Stimulated activated CD4-positive, alpha-beta T cell treated with anti-CD3 and anti-CD28 coated beads, TNF-alpha, amount 100 ng/mL, for 24 hours (primary cell): ENCODE measurements at places on chromosomes 2 and 18.
A peak's percentile ranks its signal among the peaks of the same experiment; 100 is the strongest.

GRCh38 chr18:45664824-45665763, 49.8 kb downstream of the SLC14A2 start:
- peak; percentile 49 for DNase-seq

DNA sequence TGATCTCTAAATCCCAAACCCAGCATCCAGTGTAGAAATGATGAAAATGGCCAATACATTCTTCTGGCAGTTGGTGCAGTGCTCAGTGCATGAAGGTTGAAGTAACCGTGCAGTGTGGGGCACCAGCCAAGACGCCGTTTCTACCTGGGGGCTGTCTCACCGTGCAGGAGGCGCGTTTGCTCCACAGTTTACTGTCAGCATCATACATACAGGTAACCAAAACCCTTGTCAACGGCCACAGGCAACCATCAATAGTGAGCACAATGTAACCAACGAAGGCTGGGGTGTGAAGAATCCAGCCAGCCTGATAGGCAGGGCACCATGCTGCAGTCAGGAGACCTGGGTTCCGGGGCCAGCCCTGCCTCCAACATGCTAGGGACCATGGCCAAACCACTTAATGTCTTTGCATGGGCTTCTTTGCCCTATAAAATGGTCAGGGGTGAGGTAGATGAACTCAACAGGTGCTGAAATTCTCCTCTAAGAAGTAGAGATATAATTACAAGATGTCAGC, 127.5 kb upstream of the ID2 start:
- no peak for DNase-seq

- DNase-seq = no peak
These were observed 87.4 kb upstream of the CAPN13 start for GRCh38 chr2:30894498-30895119.

- DNase-seq = no peak
These were observed 476.4 kb upstream of the SPHKAP start for GRCh38 chr2:228657807-228658402.

DNA sequence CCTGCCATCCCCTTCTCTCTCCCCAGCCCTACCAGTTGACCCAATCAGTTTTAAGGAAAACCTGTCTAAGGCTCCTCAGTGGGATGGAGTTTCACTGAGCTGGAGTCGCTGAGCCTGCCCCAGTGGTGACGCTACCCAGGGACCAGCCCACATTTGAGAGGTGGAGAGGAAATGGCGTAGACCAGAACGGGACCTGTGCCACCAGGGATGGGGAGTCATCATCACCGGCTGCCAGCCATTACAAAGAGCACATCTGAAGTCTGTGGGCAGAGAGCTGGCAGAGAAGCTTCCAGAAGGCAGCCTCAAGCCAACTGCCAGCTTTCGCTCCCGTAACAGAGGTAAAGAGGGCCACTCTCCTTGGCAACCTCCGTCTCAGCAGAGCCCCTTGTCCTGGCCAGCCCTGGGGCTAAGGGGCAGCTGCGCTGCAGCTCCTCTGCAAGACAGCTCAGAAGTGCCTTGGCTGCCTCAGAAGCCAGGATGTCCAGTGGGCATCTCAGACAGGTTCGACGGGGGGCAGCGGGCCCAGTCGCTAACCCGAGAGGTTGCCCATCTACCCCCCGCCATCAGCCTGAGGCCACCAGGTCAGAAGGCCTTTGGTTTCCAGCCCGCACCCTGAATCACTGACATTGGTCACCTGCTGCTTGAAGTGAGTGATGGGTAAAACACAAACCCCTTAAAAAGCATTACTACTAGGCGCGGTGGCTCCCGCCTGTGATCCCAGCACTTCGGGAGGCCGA, 15.4 kb downstream of the SDC1 start:
- no peak for DNase-seq

DNA sequence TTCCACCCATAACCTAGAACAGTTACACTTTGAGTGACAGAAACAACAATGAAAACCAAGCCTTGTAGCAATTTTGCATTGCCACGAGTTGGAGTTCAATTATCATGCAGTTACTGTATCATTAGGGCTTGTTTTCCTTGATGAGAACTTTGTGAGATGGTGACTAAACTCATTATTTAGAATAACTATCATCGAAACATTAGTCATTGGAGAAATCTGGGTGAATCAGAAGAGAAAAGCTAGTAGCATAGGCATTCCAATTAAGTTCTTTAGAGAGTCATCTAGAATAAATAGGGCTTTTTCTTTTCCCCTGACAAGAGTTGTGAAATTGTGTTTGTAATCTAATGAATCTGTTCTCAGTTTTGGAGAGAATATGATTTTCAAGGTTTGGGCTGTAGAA, 122.8 kb upstream of the DOCK10 start:
- no peak for DNase-seq

DNA sequence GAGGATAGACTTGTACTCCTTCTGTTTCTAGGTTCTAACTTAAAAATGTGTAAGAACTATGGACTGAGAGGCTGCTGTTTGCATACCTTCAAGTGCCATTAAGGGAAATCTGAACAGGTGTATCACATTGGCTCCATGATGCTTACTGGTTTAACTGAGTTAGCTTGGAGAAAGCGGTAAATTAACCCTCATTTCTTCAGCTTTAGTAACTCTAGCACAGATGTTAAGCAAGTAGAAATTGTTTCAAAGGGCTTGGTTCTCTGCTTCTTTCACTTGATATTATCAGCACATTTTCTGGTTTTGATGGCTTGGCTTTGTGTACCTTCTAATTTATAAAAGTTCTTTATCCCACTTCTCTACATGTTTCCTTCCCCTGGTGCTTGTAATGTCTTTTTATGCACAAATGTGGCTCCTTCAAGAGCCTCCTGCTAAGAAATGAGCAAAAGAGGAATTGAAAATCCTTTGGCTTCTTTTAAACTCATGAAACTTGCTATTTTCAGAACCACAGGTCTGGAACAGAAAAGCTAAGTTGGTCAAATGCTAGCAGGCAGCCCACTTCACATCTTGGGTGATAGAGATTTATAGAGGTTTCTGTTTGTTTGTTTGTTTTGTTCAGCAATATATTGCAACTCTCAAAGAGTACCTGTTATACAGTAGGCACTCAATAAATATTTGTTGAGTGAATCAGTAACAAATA, 249.9 kb upstream of the THUMPD2 start:
- DNase-seq = no peak

GRCh38 chr2:96788442-96789244, 27.4 kb upstream of the CNNM3 start:
- no peak for DNase-seq

GRCh38 chr2:105487142-105488069, 88.6 kb upstream of the FHL2 start:
- no peak for DNase-seq

- no peak for DNase-seq
These were observed 1.7 kb upstream of the AQP12A start for GRCh38 chr2:240689975-240690374.

- DNase-seq = no peak
These were observed 77.1 kb downstream of the SMAD4 start for GRCh38 chr18:51107082-51107481.

GRCh38 chr2:47265158-47265557, 110.0 kb upstream of the STPG4 start:
- DNase-seq = no peak

DNA sequence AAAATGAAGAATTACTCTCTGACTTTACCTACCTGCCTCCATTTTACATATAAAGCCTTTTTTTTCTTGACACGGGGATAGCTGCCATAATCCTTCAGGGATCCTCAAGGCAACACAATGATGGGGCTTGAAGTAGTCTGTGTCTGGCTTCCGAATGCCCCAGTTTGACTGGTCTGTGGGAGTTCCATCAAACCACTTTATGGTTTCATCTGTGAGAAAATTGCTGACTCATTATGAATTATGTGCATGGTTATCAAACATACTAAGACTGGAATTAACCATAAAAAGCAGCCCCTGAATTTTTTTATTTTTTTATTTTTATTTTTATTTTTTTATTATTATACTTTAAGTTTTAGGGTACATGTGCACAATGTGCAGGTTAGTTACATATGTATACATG, 117.5 kb downstream of the PLA2R1 start:
- no peak for DNase-seq

DNA sequence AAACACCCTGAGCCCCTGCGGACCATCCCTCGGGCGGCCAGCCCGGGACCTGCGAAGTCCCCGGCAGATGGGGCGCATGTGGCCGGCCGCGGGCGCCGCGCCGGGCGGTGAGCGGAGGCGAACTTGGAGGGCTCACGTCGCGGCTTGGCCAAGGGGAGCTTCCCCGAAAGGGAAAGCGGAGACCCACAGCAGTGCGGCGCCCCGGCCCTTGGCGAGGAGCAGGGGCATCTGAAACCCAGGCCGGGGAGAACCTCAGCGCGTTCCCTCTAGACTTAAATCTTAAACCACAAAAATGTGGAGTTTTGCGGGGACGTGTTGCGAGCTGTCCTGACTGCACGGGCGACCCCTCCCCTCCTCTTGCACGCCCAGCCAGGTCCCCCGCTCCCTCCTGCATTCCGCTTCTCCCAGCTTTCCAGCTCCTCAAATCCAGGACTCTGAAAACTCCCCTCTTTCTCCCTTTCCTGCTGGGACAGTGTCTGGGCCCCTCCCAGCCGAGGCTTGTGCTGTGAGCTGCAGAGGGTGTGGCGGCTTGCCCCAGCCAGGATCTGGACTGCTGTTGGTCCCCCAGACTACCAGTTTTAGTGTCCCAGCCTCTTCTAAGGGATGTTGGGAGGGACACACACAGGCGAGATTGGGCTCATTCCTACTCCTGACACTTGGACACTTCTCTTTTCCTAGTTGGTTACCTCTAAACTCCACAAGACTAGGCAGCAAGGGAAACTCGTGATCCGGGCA, 1.3 kb downstream of the FMNL2 start:
- DNase-seq = no peak

DNA sequence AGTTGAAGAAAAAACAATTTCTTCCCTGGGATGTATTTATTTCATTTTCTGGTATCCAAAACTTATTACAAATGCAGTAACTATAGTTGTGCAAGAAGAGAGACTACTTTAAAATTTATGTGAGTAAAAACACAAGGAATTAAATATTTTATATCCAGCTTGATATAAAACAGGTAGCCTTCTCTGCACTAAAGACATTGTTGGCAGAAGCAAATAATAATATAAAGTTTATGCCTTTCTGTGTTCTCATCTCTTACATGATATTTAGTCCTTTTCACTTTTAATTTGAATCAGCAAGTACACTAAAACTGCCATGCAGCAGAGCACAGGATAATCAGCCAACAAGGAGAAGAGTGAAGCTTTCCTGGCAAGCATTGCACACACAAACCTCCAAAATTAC, 352.7 kb downstream of the ARL6IP6 start:
- DNase-seq = no peak
